ENCODE measurements at places on chromosomes 1 and 21. TPM values are rescaled to one million over a fixed set of nuclear protein-coding genes. Genes with fewer than 3 reads are reported as not detected.

LCE3D gene
- not detected for total RNA-seq

USP24 gene
- 39.1 TPM for total RNA-seq

SH3BGRL3 gene
- 35.7 TPM for total RNA-seq

COL9A2 gene
- 0.60 TPM for total RNA-seq

OPN3 gene
- total RNA-seq = 18.3 TPM
